ENCODE measurements at places on chromosomes 2 and 18.

- no peak for DNase-seq
These were observed 83.7 kb upstream of the CTDP1 start for GRCh38 chr18:79595876-79596374.

DNA sequence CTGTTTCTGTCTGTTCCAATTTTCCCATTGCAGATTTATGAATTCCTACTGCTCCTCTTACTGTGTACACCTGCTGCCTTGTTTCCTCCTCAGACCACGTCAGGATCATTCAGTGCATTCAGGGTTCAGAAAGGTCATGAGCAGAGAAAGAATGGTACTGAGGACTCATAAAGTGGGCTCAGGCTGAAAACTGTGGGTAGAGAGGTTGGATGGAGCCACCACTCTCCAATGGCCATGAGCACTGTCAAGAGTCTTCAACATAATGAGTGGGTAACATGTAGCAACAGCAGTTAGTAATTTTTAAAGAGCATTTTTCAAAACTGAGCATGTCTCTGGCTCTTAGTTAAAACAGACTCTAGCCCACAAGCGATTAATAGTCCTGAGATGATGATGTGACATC lies 138.2 kb downstream of the ZEB2 start:
- DNase-seq = no peak

DNA sequence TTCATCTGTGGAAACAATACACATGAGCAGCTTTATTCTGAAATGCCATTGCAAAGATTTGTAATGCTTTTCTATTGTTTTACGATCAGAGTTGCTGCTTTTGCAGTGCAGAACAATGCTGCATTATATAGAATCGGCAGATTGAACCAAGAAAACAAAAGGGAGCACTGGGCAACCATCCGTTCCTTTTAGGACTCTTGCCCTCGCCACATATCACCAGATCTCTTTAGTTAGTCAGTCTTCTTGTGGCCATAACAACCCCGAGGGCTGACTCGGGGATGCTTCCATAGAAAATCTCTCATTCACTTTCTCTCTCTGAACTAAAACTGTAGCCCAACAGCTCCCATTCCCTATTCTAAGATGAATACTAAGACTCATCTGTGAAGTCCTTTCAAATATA lies 340.4 kb downstream of the NRXN1 start:
- DNase-seq = no peak

- DNase-seq = no peak
These were observed 251.9 kb upstream of the CHAC2 start for GRCh38 chr2:53515435-53516332.

GRCh38 chr18:52009958-52010357 lies 330.0 kb upstream of the DCC start:
- DNase-seq = no peak

GRCh38 chr2:98665677-98666076 lies 57.3 kb downstream of the UNC50 start:
- DNase-seq = no peak

DNA sequence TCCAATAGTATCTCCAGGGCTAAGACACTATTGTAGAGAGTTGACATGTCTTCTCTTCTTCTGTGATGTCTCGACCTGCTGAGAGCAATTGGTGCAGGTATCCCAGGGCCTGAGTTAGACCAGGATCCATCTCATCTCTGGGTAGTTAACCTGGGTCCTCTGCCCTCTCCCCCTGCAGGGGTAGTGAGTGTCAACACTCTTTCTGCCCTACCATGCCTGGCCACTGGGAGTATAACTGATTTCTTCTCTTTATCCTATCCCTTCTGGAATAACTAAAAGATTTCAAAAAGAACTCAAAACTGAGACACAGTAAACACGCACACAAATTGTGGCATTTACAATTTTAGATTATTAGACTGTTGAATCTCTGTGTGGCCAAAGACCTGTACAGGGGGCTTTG lies 20.8 kb upstream of the SIX3 start:
- no peak for DNase-seq

GRCh38 chr2:96253006-96253405 lies 12.8 kb downstream of the TMEM127 start:
- no peak for DNase-seq

- DNase-seq = no peak
These were observed 218.2 kb downstream of the ARL4C start for GRCh38 chr2:234278556-234279255.

DNA sequence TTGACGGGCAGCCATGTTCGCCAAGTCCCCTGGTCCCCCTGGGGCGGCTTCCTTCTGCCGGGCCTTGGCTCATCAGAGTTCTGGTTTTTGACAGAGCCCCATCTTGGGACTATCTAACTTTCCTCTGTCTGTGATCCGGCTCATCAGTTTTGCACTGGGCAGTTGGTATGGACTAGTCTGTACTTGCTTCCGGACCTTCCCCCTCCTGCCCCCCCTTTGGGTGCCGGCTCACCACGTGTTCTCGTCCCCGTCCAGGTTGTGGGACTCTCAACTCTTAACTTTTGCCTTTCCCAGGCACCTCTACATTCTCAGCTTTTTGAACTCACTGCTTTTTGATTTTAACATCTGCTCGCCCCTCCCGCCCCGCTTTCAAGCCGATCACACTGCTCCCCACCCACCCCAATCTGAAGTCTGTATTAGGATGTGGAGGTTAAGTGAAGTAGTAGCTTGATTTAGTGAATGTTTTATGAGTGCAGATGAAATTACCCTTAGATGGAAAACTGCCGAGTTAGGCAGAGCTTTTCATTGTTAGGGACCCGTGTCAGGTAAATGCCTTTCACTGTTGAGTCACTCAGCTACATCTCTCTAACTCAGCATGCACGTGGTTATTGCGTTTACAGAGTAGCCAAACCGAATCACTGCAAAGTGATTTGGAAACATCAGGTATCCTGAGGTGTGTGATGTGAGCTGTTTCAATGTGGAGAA lies 874 bp downstream of the WDR43 start:
- DNase-seq = no peak

DNA sequence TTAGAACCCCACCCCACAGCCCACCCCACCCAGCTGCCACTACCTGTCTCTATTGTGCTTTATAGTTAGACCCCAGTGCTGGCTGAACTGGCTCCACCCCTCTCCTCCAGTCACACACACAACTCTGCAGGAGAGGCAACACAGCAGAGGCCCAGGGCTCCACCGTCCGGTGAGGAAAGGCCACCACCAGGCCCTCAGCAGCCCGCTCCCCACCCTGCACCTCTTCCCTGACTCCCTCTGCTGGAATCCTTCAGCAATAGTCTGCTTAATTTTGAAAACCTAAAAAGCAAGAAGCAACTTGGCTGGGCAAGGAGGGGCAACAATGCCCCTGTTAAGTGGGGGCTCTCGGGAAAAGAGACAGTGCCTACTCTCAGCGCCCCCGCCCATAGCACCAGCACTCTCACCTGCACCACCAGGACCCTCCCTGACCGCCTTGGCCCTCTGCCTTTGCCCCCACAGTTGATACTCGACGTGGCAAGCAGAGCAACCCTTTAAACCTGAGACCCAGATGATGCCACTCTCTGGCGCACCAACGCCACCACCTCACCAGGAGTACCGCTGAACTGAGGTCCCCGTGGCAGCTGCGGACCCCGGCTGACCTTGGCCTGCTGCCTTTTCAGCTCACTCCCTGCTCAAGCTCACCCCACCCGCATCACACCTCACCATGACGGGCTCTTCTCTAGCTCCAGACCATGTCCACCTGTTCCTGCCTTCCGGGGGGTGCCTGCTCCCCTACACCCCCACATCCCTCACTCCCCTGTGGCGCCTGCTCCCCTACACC lies 45.7 kb downstream of the NDUFA10 start:
- no peak for DNase-seq

DNA sequence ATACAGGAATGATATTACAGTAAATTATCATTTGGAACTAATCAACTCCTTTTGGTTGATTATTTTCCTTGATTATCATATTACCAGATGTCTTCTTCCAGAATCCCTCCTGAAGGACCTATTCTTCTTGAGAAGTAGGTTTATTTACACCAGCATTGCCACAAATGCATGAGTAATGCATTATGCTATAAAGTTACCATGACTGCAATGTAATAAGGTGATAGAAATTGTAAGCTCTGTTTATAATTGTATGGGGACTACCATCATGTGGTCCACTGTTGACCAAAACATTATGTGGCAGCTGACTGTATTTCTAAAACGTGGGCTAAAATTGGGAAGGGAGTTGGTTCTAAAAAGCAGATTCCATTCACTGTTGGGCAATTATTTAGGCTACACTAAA lies 602.2 kb downstream of the NYAP2 start:
- no peak for DNase-seq

DNA sequence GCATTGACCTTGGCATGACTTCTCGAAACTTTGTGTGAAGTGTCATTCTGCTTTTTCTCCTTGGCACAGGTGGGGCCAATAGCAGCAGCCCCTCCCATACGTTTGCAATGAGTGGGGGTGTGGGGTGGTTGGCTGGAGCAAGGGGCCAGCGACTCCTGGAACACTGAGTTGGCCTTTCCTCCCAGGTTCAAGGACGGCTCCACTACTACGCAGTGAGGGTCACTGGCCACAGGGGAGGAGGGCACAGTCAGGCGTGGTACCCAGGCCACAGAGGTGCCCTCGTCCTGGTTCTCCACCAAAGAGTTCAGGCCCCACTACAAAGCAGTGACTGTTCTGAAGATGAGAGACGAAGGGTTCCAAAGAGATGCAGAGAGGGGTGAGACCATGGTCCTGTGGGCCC lies 70.6 kb upstream of the OTOS start:
- no peak for DNase-seq

DNA sequence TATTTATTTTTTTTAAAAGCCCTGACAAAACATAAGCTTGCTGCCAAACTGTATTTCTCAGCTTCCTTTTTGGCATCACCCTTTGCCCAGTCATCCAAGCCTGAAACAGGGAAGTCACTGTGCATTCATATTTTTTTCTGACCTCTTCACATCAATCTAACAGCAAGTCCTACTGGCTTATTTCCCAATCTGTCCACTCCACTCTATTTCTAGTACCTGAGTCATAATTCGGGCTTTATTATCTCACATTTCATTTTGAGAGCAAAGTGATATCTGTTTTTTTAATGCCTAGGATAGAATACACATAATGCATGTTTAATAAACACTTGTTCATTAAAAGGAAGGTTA lies 5.1 kb downstream of the HNMT start:
- DNase-seq = no peak

GRCh38 chr2:181738074-181738473 lies 57.8 kb upstream of the NEUROD1 start:
- DNase-seq = no peak

DNA sequence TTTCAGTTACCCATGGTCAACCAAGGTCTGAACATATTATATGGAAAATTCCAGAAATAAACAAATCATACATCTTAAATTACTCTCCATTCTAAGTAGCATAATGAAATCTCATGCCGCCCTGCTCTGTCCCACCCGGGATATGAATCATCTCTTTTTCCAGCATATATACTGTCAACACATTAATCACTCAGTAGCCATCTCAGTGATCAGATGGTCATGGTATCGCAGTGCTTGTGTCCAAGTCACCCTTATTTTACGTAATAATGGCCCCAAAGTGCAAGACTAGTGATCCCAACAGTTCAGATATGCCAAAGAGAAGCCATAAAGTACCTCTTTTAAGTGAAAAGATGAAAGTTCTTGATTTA lies 43.8 kb downstream of the OSBPL6 start:
- no peak for DNase-seq

- DNase-seq = no peak
These were observed 44.8 kb downstream of the ZNF532 start for GRCh38 chr18:58909521-58909920.

DNA sequence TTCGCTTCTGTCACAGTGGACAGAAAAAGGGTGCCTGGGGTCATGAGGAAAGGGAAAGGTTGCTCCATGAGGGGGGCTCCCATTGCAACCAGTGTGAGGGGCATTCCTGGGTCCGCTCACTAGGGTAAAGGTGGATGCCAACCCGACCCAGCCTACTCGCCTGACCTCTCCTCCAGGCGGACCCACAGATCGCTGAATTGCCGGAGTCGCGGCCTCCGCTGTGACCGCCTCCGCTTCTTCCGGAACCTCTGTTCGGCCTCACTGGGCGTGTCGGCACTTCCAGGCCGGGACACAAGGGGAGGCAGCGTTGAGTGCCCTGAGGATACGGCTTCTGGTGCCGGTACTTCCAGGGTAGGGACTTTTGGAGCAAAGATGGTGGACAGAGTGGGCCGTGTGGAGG lies 57.1 kb downstream of the TRABD2A start:
- DNase-seq = no peak

DNA sequence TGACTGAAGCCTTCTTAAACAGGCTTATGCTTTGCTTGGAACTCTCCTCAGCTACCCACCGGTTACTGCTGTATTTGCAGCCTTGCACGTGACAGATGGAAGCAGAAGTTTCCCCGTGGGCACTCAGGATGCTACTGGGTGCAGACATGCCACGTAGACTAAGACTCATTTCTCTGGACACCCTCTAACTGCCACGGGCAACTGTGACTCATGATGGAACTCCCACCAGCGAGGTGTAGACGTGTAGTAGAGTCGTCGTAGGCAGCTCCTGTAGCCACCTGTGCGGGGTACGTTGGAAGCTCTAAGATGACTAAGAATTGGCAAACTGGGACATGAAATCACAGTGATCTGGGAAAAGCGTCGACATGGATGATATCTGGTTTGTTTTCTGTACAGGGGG lies 27.5 kb downstream of the TSHZ1 start:
- no peak for DNase-seq

GRCh38 chr2:95347681-95348608 lies 50.8 kb downstream of the KCNIP3 start:
- no peak for DNase-seq

- DNase-seq = no peak
These were observed 2.9 kb upstream of the LGALSL start for GRCh38 chr2:64451051-64451450.

DNA sequence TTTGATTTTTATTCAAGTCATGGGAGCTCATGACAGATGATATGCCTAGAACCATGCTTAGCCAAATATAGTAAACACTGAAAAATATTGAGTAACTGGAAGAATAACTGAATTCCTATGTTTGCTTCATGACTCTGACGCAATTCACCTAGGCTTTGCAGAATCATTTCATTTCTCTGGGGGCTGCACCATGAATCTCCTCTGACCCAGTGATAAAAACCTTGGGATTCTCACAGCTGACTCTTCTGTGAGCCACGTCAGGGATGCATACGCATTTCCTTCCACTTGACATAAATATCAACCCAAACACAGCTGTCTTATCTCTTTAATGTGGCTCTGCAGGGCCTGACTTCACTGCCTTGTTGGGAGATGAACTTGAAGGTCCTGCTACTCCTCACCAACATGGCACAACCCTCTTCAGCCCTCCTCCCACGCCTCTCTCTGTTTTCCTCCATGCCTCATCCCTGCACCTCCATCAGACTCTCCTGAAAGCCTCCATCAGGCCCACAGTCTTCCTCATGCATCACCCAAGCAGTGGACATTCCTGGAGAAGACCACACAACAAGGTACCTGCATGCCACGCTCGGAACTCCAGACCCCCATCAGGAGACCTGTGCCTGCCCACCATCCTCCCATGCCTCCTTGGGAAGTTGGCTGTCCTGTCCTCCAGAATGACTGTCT lies 29.8 kb downstream of the COL6A3 start:
- no peak for DNase-seq

GRCh38 chr2:215685238-215685990 lies 249.5 kb upstream of the FN1 start:
- no peak for DNase-seq

GRCh38 chr2:120094795-120095194 lies 81.9 kb downstream of the EPB41L5 start:
- DNase-seq = no peak

Data from activated naive CD4-positive, alpha-beta T cell (primary cell).